CD4-positive, alpha-beta T cell treated with Interleukin-17A for 1 hour (primary cell): ENCODE measurements at places on chromosomes 6 and 20.

GRCh38 chr6:112482373-112482772 is 135.2 kb downstream of the RFPL4B start:
- no peak for DNase-seq

GRCh38 chr20:22346716-22347115 is 237.7 kb downstream of the FOXA2 start:
- no peak for DNase-seq

DNA sequence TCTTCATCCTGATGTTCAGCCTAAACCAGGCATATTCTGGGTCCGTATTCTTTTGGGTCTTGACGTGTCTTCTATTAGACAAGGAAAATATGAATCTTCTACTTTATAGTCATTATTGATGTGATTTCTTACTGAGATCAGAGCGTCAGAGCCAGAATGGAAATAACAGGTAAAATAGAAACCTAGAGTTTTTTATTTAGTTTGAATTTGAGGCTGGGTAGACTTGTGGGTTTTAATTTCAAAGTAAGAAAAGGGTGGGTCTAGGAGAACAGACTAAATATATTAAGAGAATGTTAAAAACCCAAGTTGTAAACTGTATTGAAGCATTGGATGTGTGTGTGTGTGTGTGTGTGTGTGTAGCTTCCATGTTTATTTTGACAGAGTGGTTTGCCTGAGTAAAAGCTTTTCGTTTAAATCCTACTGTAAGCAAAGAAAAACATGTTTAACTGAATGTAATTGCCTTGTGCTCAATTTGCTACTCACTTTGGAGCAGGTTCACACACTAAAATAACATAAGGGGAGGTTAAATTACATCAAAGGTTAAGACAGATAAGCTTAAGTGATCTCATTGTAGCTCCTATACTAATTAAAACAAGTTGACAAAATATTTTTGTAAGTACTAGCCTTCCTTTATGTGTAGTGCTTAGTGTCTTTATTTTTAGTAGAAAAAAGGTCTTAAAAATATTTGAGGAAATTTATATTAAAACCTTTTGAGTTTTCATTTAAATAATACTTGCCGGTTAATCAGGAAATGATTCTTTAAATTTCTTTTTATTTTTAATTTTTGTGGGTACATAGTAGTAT is 17.4 kb downstream of the HECA start:
- no peak for DNase-seq

DNA sequence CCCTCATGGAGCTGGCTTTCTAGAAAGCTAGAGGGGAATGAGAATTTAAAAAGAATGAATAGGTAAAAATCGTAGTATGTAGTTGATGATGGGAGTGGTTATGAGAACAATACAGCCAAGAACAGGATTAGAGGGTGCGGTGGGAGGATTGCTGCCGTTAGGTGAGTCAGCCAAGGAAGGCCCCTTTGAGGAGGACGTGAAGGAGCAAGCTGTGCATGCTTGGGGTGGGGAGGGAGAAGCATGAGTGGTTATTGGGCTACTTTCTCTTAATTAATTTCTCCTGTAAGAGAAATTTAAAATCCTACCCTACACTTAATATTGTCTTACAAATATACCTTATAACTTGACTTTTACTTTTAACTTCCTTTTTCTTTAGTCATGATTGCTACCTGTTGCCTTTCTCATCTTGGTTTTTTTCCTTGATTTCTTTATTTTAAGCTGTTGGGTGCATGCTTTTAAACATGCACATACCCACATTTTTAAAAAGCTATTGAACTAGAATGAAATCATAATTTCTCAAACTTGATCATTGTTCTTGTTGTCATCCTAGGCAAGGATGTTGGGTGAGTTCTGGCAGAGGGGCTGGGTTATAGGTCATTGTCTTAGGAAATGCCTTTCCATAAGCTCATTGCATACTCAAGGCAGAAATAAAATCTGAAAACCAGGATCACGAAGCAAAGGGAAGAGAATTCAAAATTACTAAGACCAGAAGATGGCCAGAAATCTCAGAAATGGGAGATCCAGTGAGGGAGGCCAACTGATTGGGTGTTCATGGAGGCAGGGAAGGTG is 114.5 kb downstream of the TCP11 start:
- DNase-seq = no peak

DNA sequence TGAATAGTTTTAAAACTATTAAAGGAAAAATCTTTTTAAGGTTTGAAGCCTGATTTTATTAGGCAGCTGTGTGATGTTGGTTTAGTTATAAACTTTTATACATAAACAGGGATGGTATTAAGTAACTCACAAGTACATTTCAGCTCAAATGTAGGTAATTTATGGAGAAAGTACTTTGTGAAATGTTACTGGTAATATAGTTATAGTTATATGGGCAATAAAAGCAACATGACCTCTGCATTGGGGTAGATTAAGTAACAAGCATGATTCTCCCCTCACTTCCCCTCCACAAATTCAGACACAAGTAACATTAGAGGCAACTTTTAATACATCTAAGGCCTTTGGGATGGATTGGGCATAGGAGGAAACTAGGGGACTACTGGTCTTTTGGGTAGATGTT is 154.3 kb upstream of the ID4 start:
- DNase-seq = no peak

- no peak for DNase-seq
Measured at GRCh38 chr20:41030531-41031242, 2.1 kb downstream of the TOP1 start.

DNA sequence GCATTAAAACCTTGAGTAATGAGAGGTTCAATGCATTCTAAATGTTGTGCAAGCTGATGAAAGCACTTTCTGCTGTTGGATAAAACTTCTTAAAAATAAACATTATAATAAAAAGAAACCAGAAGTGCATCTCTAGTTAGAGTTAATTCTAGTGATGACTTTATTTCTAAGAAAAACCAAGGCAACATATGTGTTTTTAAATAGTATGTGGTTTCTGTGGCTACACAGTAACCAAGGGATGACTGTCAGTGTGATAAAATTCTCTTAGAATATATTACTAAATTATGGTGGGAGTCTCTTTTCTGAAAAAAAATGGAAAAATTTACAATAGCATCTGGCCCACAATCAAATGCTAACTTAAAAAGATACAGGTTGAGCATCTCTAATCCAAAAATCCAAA is 117.0 kb downstream of the ME1 start:
- no peak for DNase-seq

GRCh38 chr20:41497186-41497895 is 120.8 kb downstream of the CHD6 start:
- no peak for DNase-seq

DNA sequence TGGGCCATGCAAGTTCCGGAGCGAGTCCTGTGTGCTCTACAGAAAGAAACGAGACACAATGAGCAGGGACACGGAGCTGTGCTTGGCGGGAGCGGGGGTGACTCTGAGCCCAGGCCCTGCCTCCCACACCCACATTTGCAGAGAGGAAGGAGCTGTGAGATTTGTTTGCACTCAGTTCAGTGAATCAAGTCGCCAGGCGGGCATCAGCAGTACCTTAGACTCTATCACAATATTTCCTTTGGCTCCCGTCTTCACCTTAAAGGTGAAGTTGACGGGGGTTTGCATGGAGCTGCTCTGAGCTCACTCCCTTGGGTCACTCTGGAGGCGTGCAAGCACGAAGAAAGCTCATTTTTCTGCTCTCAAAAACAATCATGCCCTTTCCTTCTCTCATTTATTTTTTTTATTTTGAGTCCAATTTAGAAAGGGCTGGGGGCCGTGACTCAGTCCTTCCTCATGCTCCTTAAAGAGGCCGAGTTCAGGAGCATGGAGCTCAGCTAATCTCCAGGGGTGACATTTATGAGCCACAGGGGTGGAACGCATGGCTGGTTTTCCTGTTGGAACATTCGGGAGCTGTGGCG is 188.2 kb downstream of the NFATC2 start:
- no peak for DNase-seq
